T-helper 9 cell (primary cell): ENCODE measurements at places on chromosomes 11 and 22.

DNA sequence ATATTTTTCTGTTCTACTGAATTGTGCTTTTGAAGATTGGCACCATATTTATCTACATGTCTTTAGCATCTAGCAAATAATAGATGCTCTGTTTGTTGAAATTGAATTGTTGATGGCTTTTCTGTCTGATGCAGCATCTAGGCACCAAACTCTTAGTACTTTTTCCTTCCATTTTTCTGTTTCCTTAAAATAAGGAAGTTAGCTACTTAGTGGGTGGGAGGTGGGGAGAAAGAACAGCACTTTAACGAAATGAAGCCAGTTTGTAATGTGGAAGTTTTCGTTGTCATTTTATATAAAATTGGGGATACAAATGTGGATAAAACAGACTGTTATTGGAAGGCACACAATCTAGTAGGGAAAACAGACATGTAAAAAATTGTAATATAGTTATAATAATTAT lies 76.6 kb downstream of the HIPK3 start:
- no peak for DNase-seq

DNA sequence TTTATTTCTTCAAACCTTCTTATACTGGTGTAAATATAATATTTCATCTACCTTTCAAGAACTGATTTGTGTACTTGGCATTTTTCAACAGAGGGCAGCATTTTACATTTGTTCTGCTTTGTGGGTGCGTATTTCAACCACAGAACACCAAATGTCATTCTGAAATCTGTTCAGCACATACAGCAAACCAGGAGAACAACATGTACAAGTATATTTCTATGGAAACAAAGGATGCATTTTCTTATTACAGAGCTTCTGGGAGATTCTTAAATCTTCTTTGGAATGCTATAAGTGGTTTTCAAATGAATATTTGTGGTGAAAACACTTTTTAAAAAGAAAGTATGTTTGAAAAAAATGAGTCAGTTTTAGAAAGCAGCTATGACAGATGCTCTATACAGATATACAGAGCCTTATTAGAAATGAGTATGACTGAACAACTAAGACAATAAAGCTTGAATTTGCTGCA lies 946.0 kb downstream of the FAM181B start:
- no peak for DNase-seq

DNA sequence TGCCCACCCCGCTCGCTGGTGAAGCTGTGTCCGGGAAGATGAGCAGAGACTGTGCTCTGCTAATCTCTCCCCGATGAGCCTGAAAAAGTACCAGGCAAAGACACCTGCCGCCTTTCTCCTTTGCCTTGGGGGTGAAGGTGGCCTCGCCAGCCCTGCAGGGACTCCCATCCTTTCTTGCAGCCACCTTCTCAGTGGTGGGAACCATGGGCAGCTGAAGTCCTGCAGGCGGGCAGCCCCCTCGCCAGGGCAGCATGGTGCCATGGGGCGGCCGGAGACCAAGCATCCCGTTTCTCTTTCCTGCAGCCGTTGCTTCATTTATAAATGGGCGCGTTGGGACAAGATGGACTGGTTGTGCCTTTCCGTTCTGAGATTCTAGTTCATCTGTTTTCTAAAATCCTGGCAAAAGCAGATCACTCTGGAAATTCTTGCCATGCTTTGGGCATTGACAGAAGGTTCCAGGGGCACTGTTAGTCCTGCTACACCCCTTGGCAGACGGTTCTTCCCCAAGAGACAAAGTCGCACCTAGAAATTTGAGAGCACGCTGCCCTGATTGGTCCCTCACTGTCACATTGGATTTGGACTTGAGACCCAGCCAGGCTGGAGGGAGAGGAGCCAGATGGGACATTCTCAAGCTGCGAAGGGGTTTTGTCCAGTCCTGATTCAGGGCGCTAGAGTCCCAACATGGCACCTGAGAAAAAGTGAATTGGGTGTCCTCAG lies 7.5 kb downstream of the CTTN start:
- no peak for DNase-seq

GRCh38 chr11:92651159-92651558 lies 318.3 kb upstream of the MTNR1B start:
- DNase-seq = no peak

GRCh38 chr11:103789952-103790351 lies 246.5 kb upstream of the DDI1 start:
- DNase-seq = no peak

DNA sequence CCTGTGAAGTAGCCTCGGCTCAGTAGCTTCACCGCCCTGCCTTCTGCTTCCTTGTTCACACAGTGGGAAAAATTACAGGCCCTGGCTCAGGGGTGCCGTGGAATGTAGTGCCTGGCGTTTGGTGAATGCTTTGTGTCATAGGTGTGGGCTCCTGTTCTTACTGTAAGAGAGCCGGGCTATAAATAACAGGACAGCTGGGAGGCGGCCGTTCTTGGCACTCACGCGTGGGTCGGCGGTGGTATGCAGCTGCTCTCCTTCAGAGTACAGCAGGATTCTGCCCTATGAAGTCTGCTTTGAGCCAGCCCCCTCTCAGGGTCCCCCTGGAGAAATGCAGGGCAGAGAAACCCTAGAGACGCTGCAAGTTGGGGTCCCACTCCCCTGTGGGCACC lies 84.2 kb downstream of the CTTN start:
- no peak for DNase-seq

GRCh38 chr22:44916281-44917231 lies 93.2 kb downstream of the PHF21B start:
- no peak for DNase-seq

DNA sequence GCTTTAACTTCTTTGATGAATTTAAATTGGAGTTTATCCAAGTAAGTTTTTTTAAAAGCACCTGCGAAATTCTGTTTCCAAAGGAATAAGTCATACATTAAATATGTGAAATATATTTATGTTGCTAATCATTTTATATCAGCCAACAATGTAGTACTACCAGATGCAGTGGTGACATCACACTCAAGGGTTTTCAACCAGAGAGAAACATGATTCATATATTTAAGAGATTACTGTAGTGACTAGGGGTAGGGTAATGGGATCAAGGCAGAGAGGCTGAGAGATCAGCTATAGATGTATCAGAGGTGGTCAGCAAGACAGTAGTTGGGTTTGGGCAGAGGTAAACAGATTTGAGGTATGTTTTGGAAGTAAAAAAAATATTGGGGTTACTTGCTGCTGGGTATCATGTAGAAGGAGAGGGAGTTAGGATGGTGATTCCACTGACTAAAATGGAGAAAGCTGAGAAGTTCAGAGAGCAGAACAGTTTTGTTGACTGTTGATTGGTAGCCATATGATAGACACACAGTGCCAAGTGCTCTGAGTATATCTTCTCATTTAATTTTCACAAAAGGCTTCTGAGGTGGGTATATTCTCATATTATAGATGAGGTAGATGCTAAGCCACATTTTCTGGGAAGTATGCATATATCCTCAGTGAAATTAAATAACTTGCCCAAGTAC lies 39.4 kb downstream of the CEP57 start:
- no peak for DNase-seq

- no peak for DNase-seq
Measured at GRCh38 chr11:14821031-14821430, 71.0 kb downstream of the CYP2R1 start.

DNA sequence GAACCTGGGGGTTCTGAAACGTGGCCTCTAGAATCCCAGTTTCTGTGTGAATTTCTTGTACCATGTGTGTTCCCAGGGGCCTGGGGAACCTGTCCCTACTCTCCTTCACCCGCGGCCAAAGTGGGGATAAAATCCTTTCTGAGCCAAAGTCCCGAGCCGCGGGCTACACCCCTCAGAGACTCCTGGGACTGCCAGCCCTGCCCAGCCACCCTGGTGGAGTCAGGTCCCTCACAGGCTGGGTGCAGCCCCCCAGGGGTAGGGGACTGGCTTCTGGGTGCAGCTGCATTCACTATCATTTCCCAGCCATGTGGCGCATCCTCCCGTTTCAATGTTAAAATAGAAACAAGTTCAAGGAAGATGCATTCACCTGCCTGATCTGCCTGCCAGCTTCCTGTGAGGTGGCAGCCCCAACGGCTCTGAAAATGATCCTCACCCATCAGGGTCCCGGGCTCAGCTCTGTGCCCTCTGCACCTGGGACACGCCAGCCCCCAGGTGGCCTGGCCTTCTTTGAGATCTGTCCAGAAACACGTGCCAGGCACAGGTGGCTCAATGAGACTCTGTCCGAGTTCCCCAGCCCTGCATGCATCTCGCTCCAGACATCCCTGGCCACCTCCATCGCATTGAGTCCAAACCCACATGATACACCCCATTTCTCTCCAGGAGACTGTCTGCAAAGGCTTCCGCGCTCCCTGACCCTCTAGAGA lies 338.8 kb downstream of the CTTN start:
- DNase-seq = no peak

- no peak for DNase-seq
Measured at GRCh38 chr11:23090659-23091058, 230.4 kb upstream of the CCDC179 start.

- no peak for DNase-seq
Measured at GRCh38 chr11:1873048-1873812, 18.5 kb downstream of the PRR33 start.

GRCh38 chr22:48334971-48335370 lies 1492.7 kb downstream of the BRD1 start:
- DNase-seq = no peak

DNA sequence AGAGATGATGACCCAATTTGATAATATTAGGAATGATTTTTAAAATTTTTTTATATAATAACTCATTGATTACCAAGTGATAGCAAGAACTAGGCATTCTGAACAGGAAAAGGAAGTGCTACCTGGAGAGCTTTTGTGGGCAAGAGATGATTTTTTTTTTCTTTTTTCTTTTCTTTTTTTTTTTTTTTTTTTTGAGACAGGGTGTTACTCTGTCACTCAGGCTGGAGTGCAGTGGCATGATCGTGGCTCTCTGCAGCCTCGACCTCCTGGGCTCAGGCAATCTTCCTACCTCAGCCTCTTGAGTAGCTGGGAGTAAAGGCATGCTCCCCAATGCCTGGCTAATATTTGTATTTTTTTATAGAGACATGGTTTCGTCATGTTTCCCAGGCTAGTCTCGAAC lies 40.4 kb downstream of the TNRC6B start:
- DNase-seq = no peak

- DNase-seq = no peak
Measured at GRCh38 chr22:35409783-35410662, 10.1 kb downstream of the MCM5 start.

- DNase-seq = no peak
Measured at GRCh38 chr11:94650756-94651155, 83.6 kb downstream of the PIWIL4 start.

- no peak for DNase-seq
Measured at GRCh38 chr11:57143459-57143858, 38.3 kb upstream of the LRRC55 start.

DNA sequence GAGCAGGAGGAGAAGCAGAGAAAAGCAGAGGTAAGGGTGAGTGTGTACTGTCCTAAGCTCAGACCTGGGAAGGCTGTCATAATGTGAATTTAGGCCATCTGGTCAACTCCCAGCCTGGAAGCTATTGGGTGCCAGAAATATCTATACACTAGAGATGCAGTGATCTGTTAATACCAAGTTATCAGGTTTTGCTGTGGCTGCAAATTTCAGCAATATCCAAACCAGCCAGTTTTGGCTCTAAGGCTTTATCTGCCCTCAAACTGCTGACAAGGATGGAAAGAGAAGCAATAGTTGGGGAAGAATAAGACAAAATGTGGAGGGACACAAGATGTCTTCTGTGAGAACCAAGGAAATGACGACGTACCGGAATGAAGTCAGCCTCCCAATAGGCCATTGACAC lies 62.9 kb downstream of the CYB5R2 start:
- no peak for DNase-seq
